ENCODE measurements at places on chromosomes 2 and 18.

GRCh38 chr18:50282521-50283335, 1.4 kb upstream of the MBD1 start:
- DNase-seq: no peak

DNA sequence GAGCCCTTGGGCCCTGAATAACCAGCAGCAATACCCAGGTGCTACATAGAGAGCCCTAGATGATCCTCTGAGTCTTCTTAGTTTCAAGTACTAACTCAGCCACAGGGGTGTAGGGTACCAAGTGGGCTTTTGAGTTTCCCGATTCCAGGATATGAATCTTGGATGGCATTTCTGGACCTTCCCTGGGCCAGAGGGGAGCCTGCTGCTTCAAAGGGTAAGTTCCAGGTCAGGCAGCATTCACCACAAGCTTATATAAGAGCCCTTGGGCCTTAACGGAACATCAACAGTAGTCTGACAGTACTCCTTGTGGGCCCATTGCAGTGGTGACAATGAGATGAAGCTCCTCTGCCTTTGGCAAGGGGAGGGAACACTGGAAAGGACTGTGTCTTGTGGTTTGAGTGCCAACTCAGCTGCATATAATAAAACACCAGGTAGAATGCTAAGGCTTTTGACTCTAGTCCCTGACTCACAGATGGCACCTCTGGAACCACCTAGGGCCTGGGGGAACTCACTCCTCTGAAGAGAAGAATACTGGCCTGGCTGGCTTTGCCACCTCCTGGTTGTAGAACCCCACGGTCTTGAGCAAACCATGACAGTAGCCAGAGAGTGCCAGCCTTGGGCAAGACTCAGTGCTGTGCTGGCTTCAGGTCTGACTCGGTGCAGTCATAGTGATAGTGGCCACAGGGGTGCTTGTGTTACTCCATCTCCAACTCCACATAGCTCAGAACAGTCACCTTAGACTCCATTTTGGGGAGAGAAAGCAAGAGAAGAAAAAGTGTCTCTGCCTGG, 235.7 kb downstream of the AKAIN1 start:
- DNase-seq: no peak

DNA sequence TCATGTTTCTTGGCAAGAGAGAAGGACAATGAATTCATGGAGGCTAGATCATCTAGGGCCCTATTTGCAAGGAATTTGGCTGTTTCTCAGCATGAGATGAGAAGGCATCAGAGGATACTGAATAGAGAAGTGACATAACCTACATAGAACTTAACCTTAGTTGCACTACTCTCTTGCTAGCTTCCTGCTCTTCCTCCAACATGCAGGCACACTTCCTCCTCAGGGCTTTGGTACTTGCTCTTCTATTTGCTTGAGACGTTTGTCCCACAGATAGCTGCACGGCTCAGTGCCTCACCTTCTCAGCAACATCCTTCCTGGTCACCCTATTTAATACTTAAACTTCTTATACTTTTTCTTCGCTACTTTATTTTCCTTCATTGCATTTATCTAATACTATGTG, 20.0 kb upstream of the LANCL1 start:
- no peak for DNase-seq

- no peak for DNase-seq
Observed at GRCh38 chr2:157497638-157498314, 53.9 kb upstream of the CYTIP start.

GRCh38 chr2:27664154-27664574, 475 bp downstream of the SLC4A1AP start:
- no peak for DNase-seq

- no peak for DNase-seq
Observed at GRCh38 chr18:73807551-73808192, 340.0 kb downstream of the FBXO15 start.

- no peak for DNase-seq
Observed at GRCh38 chr2:3488855-3489763, 30.2 kb downstream of the ADI1 start.

DNA sequence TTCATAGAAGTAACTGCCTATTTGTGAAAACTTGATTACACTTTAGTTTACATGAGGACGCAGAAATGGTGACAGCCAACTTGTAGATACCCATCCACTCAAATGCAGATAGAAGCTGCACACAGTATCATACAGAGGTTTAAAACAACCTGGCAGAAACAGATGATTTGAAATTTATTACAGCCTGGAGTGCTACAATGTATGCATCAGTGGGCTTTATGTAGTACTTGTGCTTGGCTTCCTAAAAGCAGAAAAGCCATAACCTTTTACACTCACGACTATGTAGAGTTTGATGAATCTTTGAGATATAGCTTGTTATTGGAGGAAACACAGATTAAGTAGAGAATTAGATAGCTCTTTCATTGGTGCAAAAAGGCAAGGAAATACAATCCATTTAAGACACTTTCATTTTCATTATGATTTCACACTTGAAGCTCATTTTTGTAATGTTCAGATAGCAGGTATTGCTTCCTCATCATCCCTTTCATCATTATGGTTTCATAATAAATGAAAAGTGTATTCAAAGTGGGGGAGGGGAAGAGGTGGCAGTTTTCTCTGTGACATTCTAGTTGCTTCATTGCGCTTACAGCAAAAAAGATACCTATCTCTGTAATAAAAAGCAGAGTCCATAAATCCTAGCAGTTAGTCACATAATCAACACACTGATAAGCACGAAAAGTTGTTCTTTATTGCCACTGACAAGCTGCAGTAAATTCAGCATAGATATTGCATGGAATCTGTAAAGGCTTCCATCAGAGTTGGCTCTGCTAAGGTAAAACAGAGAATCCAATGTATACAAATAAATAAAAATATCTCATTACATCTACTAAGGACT, 789.8 kb upstream of the FSHR start:
- no peak for DNase-seq

- peak; percentile 25 for DNase-seq
Observed at GRCh38 chr2:55161295-55162210, 70.5 kb downstream of the CLHC1 start.

DNA sequence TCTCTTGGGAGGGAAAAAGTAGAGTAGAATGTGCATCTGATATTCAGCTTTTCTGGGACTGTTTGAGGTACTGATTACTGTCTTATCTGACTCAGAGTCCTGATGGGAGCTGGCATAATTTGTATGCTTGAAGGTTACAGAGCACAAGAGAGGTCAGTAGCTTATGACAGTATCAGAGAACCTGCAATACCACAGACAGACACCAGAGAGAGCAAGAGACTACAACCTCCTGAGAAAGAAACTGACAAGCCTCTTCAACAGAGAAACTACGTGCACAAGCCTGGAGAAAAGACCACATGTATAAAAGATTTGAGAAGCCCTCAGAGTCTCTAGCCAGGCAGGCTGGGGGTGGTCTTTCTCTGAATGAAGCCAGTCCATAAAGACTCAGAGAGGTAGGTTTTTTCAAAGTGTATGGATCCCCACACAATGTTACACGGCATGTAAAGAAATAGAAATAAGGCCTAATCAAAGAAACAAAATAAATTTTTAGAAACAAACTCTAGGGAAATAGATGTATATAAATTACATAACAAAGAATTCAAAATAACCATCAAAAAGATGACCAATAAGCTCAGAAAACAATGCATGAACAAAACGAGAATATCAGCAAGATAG, 568.3 kb downstream of the LRRTM4 start:
- DNase-seq: no peak

DNA sequence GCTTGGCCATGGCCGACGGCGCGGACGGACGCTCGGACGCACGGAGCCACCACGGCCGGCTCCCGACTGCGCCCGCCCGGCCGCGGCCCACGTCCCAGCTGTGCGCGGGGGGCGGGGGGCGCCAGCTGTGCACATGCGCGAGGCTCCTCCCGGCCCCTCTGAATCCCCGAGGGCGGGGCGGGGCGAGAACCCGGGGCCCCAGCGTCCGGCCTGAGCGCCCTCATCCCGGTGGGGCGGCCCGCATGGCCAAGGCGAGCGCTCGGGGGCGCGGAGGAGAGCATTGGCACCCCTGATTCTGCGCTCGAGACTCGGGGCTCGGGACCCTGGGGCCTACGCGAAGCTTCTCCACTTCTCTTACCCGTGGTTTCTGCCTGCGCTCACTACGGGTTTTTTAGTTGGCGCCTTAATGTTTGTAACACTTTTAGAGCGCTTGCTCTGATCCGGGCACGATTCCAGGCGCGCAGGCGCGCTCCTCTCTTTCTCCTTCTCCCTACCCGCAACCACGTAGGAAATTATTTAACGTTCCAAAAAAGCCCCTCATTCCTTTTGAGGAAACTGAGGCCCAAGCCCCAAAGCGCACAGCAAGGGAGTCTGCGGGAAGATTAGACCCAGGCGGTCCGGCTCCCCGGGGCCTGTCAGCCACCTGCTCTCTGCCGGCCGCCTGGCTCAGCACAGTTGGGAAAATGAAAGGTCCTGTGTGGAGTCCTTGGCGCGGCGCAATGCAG, at the start of gene PXDN:
PXDN (minus strand) TSS at position 70 of the 725 bp plus-strand sequence; CDS start at position 10, 60 bp downstream.
- peak; percentile 69 for DNase-seq

GRCh38 chr2:156601855-156602551, 165.8 kb downstream of the GPD2 start:
- DNase-seq: no peak

- no peak for DNase-seq
Observed at GRCh38 chr18:41693008-41693407, 262.0 kb upstream of the PIK3C3 start.

- DNase-seq: peak; percentile 32
Observed at GRCh38 chr2:50491541-50492476, 540.1 kb downstream of the NRXN1 start.

- no peak for DNase-seq
Observed at GRCh38 chr2:202633470-202633869, 1.3 kb upstream of the FAM117B start.

DNA sequence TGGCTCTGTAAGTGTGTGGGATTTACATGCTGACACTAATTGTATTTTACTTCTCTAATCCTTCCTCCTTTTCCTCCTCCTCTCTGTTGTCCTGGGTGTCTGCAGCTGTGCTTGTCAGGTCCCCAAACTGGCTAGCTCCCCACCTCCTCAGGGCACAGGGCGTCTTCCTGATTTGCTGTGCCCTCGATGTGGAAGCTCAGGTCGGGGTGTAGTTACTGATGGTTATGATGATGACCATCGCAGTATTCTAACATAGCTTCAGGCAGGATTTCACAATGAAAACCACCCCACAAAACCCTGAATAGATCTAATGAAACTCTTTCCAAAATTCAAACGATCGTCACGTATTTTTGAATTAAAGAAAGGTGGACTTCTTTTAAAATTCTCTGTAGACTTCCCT, 428.4 kb downstream of the TGIF1 start:
- no peak for DNase-seq
